ENCODE measurements at places on chromosomes 5 and 9.

- no peak for DNase-seq
These were observed 72.4 kb downstream of the VCAN start for GRCh38 chr5:83543898-83544297.

DNA sequence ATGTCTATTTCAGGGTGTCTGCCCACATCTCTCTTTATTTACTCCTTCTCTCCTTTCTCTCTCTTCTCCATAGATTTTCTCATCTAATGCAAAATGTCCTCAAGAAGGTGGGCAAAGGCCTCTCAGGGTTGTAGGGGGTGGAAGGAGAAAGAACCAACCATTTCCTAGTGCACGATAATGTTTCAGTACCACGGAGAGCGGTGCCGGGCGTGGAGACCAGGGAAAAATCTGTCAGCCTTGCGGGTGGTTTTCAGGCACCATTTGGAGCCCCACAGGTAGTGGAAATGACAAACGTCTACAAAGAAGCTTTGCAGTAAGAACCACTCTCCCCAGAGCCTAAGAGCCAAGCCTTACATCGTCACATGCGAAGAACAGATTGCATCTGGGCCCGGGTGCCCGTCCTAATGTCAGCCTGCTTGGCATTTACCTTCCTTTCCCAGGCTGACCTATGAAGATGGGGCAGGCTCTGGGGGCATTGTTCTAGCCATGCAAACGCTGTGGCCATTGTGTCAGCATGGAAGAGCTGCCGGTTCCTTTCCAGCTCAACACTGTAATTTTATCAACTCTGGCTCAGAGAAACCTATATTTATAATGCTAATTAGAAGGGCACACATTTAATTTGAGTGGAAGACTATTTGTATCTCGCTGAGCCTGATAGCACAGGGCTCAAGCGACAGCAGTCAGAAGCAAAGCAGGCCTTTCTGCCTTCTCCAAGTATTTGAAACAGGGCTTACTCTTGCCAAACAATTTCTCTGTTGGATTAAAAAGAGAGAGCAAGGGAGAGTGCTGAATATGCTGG, 430.1 kb upstream of the WWC1 start:
- DNase-seq, result no peak

- DNase-seq, result no peak
These were observed 2.0 kb downstream of the AK1 start for GRCh38 chr9:127875306-127875966.

DNA sequence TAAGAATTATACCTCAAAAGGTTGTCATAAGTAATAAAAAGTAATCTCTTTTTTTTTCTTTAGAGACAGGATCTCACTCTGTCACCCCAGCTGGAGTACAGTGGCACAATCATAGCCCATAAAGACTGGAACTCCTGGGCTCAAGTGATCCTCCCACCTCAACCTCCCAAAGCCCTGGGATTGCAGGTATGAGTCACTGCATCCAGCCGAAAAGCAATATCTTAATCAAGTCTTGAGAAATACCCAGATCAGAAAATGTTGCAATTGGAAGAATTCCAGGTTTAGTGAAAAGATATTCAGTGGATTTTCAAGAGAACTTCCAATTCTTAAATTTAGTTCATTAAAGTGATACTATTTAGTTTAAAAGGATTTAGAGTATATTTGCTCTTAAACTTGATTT, 40.9 kb upstream of the IDNK start:
- no peak for DNase-seq

- DNase-seq, result no peak
These were observed 2.5 kb upstream of the ACTL7A start for GRCh38 chr9:108859459-108860114.

DNA sequence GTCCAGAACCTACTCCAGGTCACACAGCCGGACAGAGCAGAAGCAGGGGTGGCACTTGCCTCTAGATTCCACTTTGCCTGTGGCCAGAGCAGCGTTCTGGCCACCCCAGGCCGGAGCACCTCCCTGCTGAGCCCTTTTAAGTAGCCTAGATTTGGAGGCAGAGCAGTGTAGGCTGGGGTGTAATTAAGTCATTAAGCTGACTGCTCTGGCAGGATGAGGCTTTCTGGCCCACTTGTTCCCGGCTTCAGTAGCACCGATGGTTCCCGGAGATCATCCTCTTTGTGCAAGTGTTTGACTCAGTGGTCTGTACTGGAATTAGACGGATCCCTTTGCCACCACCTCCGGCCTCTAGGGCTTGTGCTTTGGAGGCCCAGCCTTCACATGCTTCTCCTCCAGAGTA, 281.9 kb upstream of the ANKRD55 start:
- DNase-seq, result no peak

DNA sequence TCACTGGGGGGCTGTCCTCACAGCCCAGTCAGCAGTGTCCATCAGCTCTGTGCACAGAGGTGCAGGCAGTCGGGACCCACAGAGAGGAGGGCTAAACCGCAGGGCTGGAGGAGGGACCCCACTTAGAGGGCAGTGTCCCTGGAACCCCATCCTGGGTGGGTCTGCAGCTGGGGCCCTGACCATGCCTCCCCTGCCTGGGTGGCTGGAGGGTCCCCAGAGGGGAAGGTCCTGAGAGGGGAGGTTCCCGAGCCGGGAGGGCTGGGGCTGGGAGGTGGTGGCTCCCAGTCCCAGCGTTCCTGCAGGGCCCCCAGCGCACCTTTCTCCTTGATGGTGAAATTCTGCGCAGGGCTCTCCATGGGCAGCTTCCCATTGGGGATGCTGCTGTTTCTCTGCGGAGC, 32.7 kb downstream of the EXOC3 start:
- DNase-seq, result no peak

DNA sequence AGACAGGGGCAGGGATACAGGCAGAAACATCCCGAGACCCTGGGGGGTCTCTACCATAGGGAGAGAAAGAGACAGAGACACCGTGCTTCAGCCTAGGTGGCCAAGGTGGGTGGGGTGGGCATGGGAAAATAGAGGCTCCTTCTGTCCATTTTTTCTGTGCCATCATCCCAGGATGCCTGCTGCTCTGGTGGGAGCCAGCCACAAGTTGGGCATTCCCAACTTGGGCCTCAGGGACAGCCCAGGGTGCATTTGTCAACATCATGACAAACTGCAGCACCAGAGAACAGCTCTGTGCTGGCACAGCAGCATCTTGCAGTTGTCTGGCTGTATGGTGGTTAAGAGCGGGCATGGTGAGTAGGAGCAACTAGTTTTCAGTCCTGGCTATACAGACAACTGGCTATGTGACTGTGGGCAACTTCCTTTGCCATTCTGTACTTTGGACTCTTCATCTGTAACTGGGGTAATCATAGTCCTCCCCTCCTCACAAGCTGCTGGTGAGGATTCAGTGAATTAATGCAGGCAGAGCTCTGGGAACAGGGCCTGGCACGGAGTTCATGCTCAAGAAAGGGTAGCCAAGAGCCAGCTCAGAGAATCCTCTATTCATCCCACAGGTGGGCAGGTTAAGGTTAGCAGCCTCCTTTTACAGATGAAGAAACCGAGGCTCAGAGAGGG, 100.4 kb downstream of the RGS3 start:
- DNase-seq, result no peak

GRCh38 chr5:84265130-84265529, 119.5 kb downstream of the EDIL3 start:
- no peak for DNase-seq

- DNase-seq, result no peak
These were observed 68.9 kb downstream of the PTCH1 start for GRCh38 chr9:95447660-95448420.

GRCh38 chr5:180491496-180491895, 2.7 kb upstream of the CNOT6 start:
- DNase-seq, result no peak

DNA sequence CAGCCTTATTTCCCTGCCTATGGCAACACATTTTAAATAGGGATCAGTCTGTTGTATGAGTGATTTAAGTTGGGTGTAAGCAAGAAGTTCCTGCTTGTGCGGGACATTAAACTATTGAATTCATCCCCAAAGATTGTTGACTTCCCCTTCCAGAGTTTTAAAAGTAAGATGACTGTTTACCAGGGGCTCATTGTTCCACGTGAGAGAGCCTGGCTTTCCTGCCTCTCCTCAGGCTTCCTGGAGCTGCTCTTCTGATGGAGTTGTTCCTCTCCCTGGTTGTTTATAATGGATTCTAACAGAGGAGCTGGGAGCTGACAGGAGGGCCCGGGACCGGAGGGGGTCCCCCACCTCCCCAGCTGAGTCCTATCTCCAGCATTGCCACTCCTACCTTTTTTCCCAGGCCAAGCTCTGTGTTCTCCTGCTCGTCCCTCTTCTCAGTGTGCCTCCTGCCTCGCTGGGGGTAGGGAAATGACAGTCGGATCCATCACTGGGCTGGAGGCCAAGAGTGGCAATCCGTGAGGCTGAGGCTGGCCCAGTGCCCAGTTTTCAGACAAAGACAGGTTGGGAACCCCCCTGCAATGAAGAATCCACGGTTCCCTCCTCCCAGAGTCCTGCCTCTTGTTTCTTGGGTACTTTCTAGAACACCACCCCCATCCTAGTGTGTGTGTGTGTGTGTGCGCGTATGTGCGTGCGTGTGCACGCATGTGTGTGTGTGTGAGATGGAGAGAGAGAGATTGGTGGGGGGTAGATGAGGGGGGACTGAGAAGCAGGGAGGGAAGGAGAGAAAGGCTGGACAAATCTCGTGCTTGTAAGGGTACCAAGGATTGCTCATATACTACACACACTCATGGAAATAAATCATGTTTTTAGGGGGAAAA, 123.7 kb upstream of the NFIB start:
- no peak for DNase-seq

DNA sequence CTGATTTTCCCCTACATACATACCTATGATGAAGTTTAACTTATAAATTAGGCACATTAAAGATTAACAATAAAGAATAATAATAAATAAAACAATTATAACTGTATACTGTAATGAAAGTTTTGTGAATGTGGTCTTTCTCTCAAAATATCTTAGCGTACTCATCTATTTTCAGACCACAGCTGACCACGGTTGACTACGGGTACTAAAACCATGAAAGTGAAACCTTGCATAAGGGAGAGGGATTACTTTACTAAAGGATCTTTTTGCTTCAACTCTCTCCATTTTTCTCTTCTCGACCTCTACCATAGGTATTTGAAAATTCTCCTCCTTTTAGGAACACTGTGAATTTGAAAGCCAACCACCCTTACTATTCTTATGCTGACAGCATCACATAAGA, 475.5 kb downstream of the CETN3 start:
- DNase-seq, result no peak

DNA sequence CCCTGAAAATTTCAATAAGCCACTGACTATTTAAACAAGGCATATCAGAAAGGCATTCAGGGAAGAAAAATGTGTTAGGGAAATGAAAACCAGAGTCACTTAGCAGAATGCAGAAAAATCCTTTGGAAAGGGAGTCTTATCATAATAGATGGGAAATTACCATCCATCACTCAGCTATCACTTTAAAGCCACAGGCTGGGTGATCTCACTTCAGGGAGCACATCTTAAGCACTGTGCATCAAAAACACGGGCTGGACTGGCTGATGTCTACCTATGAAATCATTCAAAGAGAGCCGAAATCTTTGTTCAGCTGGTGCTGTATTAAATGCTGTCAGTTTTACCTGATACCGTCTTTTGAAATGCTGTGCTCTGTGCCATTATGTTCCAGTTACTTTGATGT, 73.5 kb downstream of the C9orf57 start:
- DNase-seq, result no peak

GRCh38 chr9:126722252-126722921, 82.5 kb upstream of the ZBTB43 start:
- peak; percentile 84 for DNase-seq

DNA sequence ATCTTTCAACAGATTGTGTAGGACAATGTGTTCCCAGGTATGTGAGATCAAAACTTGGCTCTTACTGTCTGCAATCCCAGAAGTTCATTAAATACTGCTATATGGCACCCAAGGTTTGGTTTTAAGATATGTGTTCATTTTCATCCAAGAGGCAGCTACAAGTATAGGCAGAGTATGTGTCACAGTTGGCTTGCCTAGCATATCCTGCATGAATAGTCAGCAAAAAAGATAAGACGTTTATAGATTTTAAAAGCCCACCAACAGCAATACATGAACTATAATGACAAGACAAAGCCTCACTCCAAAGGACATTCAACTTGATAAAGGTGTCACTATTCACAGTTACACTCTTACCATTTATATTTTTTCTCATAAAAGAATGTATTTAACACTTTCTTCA, 99.1 kb downstream of the BNC2 start:
- DNase-seq, result no peak

GRCh38 chr5:11371021-11371420, 533.2 kb downstream of the CTNND2 start:
- no peak for DNase-seq

All from T follicular helper cell (primary cell).